ENCODE measurements at places on chromosomes 5 and 9.

DNA sequence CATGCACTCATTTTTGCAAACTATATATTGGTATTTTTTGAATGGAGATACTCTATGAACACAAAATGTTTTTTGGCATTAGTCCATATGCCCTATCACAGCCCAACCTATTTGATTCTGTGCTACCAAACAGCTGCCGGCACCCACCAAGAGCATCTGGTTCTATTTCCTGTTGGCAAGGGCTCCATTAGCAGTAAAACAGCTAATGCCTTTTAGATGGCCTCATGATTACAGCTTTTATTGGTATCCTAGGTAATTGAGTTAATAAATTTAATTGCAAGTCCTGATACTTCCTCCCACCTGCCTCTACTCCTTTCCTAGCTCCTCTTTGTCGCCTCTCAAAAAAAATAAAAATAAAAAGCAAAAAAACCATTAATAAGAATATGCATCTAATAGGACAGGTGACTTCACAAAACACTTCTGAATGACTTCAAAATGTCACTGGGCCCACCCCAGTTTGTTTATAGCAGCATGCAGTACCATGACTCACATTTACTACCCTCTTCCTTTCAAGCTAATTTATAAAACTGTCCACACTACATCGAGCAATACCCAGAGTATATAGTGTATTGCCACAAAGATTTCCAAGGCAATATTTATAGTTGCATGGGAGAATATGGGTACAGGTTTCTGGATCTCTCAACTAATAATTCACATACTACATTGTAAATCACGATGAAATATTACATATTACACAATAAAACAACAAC lies 620.4 kb downstream of the SLCO4C1 start:
- DNase-seq: peak; percentile 73

GRCh38 chr5:65926893-65927292 lies 518 bp downstream of the ERBIN start:
- no peak for DNase-seq

DNA sequence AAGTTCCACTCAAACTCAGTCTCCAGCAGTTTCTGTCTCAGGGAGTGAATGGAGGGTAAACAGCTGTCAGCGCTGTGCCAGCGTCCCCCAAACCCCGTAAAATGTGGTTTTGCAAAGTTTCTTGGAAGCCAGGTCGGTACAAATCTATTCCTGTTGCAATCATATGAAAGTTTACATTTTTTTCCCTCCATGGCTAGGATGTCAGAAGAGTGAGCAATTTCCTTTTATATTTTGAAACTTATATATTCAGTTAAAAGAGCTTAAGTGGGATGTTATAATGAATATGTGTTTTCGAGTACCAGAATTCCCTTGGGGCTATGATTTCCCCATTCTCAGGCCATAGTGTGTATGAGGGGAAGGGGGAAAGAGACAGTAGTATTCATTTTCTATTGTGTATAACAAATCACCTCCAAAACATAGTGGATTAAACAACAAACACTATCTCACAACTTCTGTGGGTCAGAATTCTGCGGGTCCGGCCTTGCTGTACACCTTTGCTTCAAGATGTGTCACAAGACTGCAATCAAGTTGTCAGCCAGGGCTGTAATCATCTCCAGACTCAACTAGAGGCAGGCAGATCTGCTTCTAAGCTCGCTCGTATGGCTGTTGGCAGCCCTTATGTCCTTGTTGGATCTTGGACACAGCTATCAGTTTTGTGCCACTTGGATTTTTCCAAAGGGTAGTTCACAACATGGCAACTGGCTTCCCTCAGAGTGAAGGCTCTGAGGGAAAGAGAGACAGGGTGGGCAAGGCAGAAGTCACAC lies 107.4 kb downstream of the SNX18 start:
- DNase-seq: no peak

DNA sequence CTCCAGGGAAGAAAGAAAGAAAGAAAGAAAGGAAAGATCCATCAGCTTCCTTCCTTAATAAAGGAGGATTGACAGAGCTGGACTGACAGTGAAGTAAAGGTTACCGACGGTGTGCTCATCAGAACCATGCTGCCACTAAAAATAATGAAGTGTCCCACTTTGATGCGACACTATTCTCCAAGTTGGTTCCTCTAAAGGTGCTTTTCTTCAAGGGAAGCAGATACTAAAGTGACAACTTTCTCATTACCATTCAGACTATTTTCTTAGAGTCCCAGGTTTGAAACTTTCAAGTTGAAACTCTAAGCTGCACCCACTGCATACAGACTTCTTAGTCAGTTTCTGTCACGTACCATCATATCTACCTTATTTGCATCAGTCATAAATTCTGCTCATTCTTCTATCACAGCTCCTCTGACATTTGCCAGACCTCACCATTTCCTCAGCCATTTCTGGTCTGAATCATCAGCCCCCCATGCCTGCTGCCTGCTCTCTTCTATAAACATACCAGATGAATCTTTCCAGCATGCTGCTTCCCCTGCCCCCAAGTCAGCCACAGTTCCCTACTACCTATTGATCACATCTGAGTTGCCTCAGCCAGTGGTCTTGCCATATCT lies 177.6 kb downstream of the DEPDC1B start:
- DNase-seq: no peak

DNA sequence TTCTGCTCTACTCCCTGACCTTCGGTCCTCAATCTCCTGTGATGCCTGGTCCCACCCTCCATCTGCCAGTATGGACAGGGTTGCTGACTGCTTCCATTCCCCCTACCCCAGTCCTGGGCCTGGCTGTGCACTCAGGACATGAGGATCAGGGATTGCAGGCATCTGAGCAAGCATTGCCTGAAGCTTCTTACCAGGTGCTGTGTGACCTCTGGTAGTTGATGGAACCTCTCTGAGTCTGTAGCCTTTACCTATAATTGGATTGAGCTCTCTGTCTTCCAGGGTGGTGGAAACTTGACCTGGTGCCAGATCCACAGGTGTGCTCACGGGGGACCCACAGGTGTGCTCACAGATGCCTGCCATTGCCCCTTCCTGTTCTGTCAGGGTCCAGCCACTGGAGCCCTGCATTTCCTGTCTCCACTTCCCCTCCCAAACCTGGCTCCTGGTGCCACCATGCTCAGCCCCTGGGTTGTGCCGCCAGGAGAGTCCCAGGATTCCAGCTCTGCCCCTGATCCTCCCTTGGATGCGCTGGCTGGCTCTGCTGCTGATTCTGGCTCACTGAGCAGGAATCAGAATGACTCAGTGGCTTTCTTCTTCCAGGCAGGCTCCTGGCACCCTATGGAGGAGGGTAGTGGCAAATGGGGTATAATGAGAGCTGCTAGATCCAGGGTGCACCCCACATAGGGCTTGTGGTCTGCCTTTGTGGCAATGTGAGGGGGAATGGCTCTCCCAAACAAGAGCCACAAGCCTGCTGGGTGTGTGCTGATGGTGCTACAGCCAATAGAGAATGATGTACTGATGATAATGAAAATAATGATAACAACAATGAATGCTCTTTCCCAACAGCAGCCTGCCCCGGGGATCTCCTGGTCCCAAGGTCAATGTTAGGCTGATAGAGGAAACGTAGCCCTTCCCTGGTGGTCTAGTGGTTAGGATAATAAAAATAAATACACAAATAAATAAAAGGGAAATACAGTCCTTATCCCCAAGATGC lies 35.2 kb upstream of the PSD2 start:
- peak; percentile 51 for DNase-seq

- no peak for DNase-seq
Measured at GRCh38 chr5:78540335-78541085, 108.1 kb downstream of the LHFPL2 start.

All from COR-L47 (cell line).